A549 treated with RU486 at 1 μM for 4 hours (cell line): ENCODE measurements at places on chromosomes 7 and 10. TPM values are rescaled to one million over a fixed set of nuclear protein-coding genes. Genes with fewer than 3 reads are reported as not detected.

The SPDYE9 gene
- total RNA-seq: not detected in 5 replicates

The PRF1 gene
- total RNA-seq: not detected in 5 replicates

The VGF gene
- 7.8 to 20.9 TPM (median 15.1 TPM) in 5 replicates for total RNA-seq

The RELN gene
- 0.12 to 0.13 TPM in 2 of 5 replicates, not detected in the others for total RNA-seq

The RNF148 gene
- total RNA-seq: not detected in 5 replicates

The SRGN gene
- total RNA-seq: 57.9 to 81.0 TPM (median 60.8 TPM) in 5 replicates

The ELOVL3 gene
- 0.10 to 0.27 TPM (median 0.25 TPM) in 5 replicates for total RNA-seq

The SHH gene
- 1.4 to 3.5 TPM (median 2.4 TPM) in 5 replicates for total RNA-seq

The RNF32 gene
- total RNA-seq: 0.77 to 2.1 TPM (median 1.2 TPM) in 5 replicates

The SOSTDC1 gene
- total RNA-seq: not detected in 5 replicates

The TBL2 gene
- total RNA-seq: 54.2 to 57.6 TPM (median 55.2 TPM) in 5 replicates

The ANKRD30A gene
- 0.29 to 1.1 TPM (median 0.88 TPM) in 5 replicates for total RNA-seq

The CCDC71L gene
- 8.8 to 16.9 TPM (median 14.3 TPM) in 5 replicates for total RNA-seq

The MBL2 gene
- total RNA-seq: not detected in 5 replicates

The GSAP gene
- total RNA-seq: 1.8 to 2.8 TPM (median 2.5 TPM) in 5 replicates

The TMEM26 gene
- 0.03 to 0.26 TPM (median 0.12 TPM) in 4 of 5 replicates, not detected in the other for total RNA-seq

The DMBT1 gene
- 0.05 to 0.11 TPM (median 0.09 TPM) in 5 replicates for total RNA-seq

The TSPAN15 gene
- 87.7 to 112 TPM (median 109 TPM) in 5 replicates for total RNA-seq

The ACSM6 gene
- total RNA-seq: not detected in 5 replicates

The SH2D4B gene
- total RNA-seq: not detected in 5 replicates

The SFTPA1 gene
- total RNA-seq: not detected in 5 replicates

The CARD11 gene
- 1.1 to 1.8 TPM (median 1.3 TPM) in 5 replicates for total RNA-seq

The PDE6C gene
- total RNA-seq: not detected in 5 replicates

The MSS51 gene
- 0.36 to 0.79 TPM (median 0.41 TPM) in 5 replicates for total RNA-seq

The ZNF467 gene
- 0.78 to 2.0 TPM (median 1.1 TPM) in 5 replicates for total RNA-seq

The CYP3A5 gene
- 1.1 to 1.6 TPM (median 1.5 TPM) in 5 replicates for total RNA-seq

The GCK gene
- total RNA-seq: not detected in 5 replicates

The OR9A2 gene
- not detected in 5 replicates for total RNA-seq

The EEPD1 gene
- total RNA-seq: 44.0 to 61.6 TPM (median 53.5 TPM) in 5 replicates

The MMP21 gene
- 0.05 TPM in 1 of 5 replicates, not detected in the others for total RNA-seq

The DOCK1 gene
- total RNA-seq: 19.1 to 25.2 TPM (median 23.4 TPM) in 5 replicates

The SLC13A1 gene
- not detected in 5 replicates for total RNA-seq

The CNPY1 gene
- total RNA-seq: not detected in 5 replicates

The SHTN1 gene
- total RNA-seq: 19.5 to 29.2 TPM (median 26.1 TPM) in 5 replicates

The GPR158 gene
- 0.02 to 0.08 TPM (median 0.06 TPM) in 5 replicates for total RNA-seq

The EBLN1 gene
- 0.10 to 0.13 TPM in 2 of 5 replicates, not detected in the others for total RNA-seq

The ZPBP gene
- not detected in 5 replicates for total RNA-seq

The ANKIB1 gene
- 15.9 to 20.9 TPM (median 20.0 TPM) in 5 replicates for total RNA-seq

The TMEM273 gene
- total RNA-seq: not detected in 5 replicates

The FRMPD2 gene
- 0.02 to 0.11 TPM in 2 of 5 replicates, not detected in the others for total RNA-seq

The AKR1C1 gene
- total RNA-seq: 507 to 659 TPM (median 621 TPM) in 5 replicates

The AKR1C8 gene
- 0.21 TPM in 1 of 5 replicates, not detected in the others for total RNA-seq

The PAX4 gene
- not detected in 5 replicates for total RNA-seq

The PLXNA4 gene
- 1.2 to 1.7 TPM (median 1.6 TPM) in 5 replicates for total RNA-seq

The CLRN3 gene
- 0.23 TPM in 1 of 5 replicates, not detected in the others for total RNA-seq

The MALRD1 gene
- total RNA-seq: not detected in 5 replicates

The BMPR1A gene
- total RNA-seq: 15.1 to 26.7 TPM (median 23.2 TPM) in 5 replicates
